Lower leg skin (tissue), 4 donors: ENCODE measurements at places on chromosomes 11 and 22. TPM values are rescaled to one million over a fixed set of nuclear protein-coding genes. Genes with fewer than 3 reads are reported as not detected.

- no peak for DNase-seq
These were observed 20.1 kb downstream of the PRDM11 start for GRCh38 chr11:45166604-45166897.

GRCh38 chr22:29183971-29184848 is 21.5 kb upstream of the EMID1 start:
- DNase-seq = no peak

GRCh38 chr11:66548774-66549630 is 2.3 kb downstream of the ACTN3 start:
- DNase-seq = no peak

DNA sequence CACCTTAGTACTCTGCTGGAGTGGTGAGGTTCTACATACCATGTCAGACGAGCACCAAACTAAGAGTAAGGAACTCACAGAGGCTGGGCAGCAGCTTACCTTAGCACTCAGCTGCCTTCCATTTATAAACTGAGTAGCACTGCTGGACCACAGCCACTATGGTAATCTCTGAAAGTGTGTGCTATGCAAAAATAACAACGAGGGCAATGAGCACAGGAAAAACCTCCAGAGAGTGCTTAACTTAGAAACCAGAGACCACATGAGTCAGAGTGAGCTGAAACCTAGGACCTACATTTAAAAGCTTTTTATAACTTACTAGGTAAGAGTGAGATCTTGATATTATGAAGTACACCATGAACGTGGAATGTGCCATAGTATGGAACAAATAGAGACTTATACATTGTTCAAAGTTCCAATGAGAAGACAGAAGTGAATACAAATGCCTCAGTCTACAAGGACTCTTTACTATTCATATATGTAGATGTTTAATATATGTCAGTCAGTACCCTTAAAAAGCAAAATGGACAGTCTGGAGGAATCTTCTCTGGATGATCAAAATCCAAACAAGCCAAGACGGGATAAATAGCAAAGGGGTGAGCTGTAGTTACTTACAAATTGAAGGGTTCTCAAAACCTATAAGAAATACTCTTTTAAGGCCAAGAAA is 17.2 kb upstream of the CD59 start:
- DNase-seq = no peak

DNA sequence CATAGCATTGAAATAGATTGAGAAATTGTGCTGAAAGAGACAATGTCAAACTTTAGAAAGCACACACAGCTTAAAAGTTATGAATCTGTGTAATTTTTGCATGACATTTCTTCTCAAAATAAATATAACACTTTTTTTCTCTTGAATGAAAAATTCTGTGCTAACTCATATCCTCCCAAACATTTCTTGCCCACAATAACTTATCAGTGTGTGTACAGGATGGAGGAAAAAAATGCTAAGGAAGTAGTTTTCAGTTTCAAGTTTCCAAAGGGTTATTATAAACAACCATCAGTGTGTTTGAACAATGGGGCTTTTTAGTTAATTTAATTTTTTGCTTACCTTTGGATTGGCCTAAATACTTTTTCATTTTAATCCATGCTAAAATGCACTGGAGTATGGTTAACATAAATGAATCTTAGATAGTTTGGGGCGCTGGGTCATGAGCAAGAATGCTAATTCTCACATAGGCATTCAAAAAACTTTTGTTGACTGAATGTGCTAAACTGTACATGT is 82.9 kb upstream of the ARHGAP20 start:
- no peak for DNase-seq

DNA sequence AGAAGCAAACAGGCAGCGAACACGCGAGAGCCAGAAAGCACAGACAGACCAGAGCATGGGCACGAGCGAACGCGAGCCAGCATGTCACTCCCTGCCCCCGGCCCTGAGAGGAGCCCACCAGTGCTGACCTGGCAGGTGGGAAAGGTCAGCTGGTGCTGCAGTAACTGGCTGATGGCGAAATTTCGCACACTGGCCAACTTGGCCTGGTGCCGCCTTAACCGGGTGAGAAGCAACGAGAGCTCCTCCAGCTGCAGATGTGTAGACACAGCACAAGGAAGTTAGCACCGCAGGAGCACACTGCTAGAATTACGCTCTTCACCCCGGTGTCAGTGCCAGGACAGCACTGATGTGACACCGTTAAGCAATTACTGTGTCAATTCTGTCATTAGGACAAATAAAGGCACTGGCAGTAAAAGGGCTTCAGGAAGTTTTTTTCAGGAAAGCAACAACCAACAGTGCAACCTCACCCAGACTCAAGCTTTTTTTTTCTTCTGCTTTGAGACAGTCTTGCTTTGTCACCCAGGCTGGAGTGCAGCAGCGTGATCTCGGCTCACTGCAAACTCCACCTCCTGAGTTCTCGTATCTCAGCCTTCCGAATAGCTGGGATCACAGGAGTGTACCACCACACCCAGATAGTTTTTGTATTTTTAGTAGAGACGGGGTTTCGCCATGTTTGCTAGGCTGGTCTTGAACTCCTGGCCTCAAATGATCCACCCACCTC is 76.8 kb downstream of the C11orf58 start:
- peak; percentile 64 for DNase-seq

- DNase-seq = no peak
These were observed 1247.8 kb downstream of the BRD1 start for GRCh38 chr22:48579928-48580309.

Gene ABTB2
- total RNA-seq = 24.2 TPM

Gene DMC1
- 0.22 TPM for total RNA-seq

- no peak for DNase-seq
These were observed 87.3 kb downstream of the CCDC73 start for GRCh38 chr11:32706985-32707741.

- no peak for DNase-seq
These were observed 6.2 kb downstream of the PICALM start for GRCh38 chr11:86062719-86063118.

GRCh38 chr11:32920570-32920969 is 28.0 kb downstream of the QSER1 start:
- DNase-seq = no peak

Gene OR10D3
- total RNA-seq = not detected

DNA sequence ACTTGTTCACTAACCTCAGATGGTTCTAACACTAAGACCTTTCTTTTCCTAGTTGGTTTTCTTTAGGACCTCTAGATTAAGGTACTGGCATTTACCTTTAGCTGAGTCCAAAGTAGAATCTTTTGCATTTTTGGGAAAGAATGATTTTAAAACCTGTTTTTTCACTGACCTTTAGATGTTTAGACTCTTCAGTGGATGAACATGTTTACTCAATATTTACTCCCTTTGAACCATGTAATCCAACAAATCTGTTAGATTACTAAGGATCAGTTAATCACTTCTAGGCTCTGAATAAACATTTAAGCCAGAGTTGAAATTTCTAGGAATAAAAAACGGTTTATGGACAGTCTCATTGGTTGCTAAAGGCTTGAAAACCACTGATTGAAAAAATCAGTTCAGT is 6.2 kb downstream of the TMEM135 start:
- no peak for DNase-seq

DNA sequence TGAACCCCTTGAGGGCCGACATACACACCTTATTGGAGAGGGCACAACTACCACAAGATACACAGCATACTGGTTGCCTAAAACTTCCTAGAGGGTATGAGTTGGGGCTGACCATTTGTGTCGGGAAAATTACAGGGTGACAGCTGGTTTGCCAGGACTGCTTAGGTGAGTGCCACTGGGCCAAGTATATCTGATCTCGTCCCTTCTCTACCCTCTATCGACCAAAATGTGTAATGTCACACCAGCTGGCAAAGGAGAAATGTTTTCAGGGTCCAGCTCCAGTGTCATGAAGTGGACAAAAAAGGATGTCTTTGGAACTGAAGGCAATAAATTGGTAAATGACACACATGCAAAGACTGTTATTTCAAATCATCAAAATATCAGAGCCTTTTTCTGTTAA is 126.1 kb downstream of the PGR start:
- no peak for DNase-seq

DNA sequence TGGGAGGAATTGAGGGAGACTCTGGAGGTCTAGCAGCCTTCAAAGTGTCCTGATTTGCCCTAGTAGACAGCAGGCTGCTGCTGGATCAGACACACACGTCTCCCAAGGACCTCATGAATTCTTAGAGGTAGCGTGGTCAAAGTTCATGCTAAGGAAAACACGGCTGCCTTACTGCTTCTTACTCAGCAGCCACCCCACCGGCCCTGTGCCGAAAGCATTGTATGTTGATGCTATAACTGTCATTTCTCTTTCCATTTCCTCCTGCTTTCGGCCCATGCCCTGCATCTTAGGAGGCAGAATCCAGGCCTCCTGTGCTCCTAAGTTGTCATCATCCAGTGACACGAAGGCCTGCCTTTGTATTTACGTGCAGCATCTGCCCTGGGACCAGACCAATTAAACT is 10.5 kb upstream of the CCND1 start:
- no peak for DNase-seq

DNA sequence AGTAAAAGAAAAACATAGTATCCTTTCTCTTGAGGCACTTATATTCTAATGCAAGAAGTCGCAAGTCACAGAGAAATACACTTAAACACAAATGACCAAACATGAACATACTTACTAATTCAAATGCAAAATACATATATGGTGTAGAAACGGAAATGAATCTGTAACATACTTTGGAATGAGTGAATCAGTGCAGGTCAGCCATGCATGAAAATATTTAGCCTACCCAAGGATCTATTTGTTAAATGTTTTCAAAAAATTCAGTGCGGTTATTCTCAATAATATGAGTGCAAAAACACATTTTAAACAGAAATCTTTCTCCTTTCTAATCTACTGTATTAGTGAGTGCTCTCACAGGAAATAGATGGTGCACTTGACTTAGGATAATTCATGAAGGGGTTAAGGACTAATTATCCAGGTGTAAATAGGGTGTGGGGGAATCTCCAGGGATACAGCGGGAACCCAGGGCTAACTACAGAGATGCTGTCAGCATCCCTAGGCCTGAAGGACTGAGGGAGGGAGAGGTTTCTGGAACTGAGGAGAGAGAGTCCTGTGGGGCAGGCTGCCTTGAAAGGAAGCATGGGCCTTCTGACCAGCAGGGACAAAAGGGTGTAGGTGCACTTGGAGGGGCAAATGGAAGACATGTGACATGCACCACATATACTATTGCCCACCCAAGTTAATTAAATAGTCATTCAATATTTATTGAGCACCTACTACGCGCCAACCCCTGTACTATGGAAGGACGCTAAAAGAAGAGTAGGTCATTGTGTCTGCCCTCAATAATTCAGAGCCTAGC is 139.2 kb downstream of the MAML2 start:
- DNase-seq = no peak

- no peak for DNase-seq
These were observed 19.3 kb downstream of the CREB3L1 start for GRCh38 chr11:46296528-46297448.

Gene MS4A13
- not detected for total RNA-seq

DNA sequence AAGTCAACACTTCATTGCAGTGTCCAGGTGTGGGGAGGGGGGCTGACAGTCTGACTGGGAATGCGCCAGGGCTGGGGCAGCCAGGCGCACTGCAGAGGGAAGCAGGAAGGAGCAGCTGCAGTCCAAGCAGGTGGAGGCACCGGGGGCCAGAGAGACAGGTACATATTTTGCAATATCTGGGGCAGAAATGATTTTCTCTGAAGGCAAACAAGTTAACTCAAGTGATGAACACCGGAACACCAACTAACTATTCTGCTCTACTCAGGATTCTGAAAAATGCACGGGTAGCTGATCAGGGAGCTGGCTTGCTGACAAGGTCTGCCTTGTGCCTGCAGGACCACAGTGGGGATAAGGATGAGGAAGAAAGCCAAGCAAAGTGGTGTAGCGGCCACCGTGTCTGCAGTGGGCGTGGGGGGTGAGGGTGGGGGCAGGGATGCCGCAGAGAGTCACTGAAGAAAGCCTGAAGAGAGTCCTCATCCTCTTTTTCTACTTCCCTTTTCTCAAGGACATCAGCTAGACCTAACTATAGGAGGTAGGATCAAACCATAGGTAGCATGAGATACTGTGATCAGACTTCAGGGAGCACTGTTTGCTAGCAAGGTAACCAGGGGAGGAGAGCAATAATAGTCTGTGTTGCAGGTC is 83.4 kb downstream of the SCN3B start:
- DNase-seq = no peak

DNA sequence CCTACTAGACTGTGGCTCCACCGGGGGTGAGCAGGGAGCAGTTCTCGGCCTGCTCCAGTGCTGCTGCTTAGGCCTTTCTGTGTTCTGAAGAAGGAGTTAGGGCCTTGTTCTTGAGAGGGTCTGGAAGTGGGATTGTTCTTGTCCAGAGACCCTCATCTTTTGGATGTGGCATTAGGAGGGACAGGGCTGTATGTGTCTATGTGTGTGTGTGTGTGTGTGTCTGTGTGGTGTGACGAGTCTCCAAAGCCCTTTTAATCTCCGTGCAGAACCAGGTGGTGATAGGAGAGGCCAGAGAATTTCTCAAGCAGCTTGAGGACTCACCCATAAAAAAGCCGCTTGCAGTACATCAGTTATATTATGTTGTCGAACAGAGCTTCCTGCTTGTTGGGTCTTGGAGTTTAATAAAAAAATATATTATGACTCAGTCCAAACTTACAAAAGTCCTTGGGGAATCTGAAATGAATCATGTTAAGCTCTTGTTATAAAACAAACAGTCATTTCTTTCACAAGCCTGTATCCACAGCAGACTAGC is 196.5 kb downstream of the TENM4 start:
- DNase-seq = peak; percentile 75

DNA sequence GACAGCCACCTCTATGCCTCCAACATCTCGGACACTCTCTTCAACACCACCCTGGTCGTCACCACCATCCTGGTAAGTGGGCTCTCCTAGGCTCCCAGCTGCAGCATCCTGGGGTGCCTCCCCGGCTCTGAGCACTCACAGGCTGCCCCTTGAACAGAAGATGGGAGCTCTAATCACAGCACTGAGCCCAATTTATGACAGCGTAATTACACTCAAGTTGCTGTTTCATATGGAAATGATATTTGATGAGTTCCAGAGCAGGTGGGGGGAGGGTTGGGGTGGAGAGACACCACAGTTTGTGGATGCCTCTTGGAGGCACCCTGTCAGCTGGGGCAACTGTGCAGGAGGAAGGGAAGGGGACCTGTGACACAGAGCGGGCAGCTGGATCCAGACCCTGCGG is 125.3 kb upstream of the TBCEL start:
- DNase-seq = no peak

Gene C11orf16
- not detected for total RNA-seq

Gene OR4A16
- total RNA-seq = not detected

GRCh38 chr11:62081378-62082291 is 42.2 kb upstream of the INCENP start:
- DNase-seq = peak; percentile 97

DNA sequence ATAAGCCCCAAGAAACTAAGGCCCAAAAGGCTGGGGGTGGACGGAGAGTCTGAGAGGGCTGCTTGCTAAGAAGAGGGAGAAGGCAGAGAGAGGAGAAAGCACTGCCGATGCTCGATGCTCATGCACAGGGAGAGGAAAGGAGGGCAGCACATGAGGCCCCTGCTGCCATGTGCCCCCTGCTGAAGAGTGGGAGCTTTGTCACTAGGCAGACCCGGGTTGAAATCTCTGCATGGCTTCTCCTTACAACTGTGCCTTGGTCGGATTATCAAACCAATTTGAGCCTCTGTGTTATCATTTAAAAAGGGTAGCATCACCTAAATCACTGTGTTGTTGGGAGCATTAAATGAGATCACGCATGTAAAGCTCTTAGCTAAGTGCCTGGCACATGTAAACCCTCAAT is 330.5 kb downstream of the NXPE2 start:
- DNase-seq = no peak

Gene MYBPC3
- not detected for total RNA-seq

GRCh38 chr11:69539416-69540117 is 58.1 kb downstream of the LINC01488 start:
- DNase-seq = no peak

- DNase-seq = no peak
These were observed 5.5 kb upstream of the KCNJ1 start for GRCh38 chr11:128872594-128872993.

Gene OR56B1
- 0.29 TPM for total RNA-seq

Gene COPB1
- total RNA-seq = 74.8 TPM
